Cortex of kidney (tissue), 1 donor: ENCODE measurements at places on chromosomes 1 and 21.

GRCh38 chr1:50048791-50049190, 25.0 kb upstream of the AGBL4 start:
- DNase-seq: no peak

DNA sequence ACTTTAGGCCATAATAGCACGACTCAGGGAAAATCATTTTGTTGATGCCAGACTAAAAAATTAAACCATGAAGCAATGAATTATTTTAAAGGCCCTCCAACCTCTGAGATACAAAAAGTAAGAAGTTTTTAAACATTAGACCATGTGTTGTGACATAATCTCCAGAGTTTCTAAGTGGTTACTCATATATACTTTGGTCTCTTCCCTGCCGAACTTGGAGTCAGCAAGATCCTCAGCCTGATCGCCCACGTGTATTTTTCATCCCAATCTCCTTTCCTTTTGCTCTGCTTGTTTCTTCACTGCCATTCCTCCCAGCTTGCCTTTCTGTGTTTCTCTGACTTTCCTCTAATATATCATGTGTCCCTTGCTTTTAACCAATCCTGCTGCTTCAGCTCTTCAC, 3.8 kb downstream of the ARV1 start:
- DNase-seq: no peak

- DNase-seq: no peak
Measured at GRCh38 chr1:158354255-158354654, 561 bp downstream of the CD1E start.

GRCh38 chr1:41416552-41417334, 55.5 kb downstream of the FOXO6 start:
- no peak for DNase-seq

DNA sequence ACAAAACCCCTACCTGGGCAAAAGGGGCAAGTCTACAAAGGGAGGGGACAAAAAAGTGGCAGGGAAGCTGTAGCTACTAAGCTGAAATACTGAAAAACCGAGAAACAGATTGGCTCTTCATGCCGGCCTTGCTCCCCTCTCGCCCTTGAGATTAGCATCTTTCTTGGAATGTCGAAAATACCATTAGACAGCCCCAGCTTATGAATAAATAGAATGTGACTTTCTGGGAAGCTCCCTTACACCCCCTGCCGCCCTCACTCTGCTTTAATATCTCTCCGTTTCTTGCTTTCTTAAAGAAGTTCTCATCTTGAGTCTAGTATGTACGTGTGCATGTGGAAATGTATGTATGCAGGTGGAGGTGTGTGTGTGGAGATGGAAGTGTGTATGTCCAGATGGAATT, 14.1 kb downstream of the TRAF3IP3 start:
- no peak for DNase-seq

DNA sequence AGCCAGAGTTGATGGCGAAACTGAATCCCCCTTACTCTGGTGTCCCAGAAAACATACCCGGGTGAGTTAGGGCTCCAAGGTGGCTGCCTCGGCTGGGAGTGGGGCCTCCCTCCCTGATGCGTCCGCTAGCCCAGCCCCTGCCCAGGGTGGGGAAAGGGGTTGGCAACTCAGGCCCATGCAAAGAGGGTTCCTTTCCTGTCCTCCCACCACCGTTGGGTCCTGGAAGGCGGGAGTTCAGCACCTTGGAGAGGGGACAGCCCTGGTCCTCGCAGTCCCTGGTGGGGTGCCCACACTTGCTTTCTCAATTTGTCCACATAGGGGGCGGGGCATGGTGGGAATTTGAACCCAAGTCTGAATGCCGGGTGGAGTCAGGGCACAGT, 6.1 kb downstream of the SRM start:
- no peak for DNase-seq

GRCh38 chr1:56289260-56289659, 290.1 kb downstream of the PLPP3 start:
- DNase-seq: no peak

DNA sequence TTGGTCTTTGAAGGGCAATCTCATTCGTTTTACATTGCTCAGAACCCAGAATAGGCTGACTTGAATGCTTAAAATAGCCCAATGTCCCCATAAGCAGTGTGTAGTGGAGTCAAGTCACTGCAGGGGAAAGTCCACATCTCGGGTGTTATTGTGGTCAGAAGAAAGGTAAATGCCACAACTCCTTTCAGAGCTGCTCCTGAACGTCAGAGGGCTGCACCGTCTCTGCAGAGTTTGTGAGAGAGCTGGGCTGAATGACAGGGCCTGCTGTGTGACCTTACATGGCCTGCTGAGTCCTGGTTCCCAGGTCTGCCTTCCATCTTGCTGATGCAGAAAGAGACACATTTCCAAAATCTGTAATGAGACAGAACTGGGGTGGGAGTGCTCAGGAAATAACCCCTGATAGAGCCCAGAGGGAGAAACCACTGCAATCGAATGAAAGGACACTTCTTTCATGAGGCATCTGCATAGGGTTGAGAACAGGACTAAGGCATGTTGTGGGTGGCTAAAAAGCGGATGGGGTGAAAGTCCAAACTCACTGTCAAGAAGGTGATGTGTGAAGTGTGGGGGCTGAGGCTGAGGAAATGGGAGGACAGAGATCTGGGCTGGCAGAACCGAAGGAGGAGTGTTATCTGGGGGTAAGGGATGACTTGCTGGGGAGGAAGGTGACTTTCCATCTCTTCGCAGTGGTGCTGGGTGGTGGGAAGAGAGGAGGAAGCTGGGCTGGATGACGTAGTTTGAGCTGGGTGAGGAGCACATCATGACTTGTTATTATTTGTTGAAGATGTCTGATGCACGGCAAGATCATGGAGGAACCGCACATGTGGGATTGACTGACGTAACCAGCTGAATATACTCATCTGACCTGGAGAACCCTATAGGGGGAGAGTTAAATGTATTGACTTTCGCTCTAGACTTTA, 33.7 kb downstream of the XCL2 start:
- no peak for DNase-seq

DNA sequence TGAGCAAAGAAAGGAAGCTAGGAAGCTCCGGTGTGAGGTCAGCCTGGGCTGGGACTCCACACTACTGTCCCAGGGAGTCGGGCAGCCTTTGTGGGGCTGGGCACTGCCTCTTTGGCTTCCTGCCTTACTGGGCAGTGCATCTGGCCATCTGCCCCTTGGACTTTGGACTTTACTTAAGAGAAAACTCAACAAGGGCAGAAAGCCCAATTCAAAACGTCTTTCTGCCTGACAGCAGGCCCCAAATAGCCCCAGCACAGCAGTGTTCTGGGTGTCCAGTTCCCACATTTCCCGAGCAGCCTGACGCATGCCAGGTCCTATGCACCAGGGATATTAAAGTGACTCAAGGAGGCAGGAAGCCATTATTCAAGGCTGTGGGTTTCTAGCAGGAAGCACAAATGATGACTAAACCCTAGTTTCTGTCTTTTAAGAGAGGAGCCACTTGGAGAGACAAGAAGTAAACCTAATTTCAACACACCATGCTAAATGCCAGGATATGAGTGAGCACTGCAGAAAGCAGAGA, 37.9 kb upstream of the EDEM3 start:
- DNase-seq: no peak

DNA sequence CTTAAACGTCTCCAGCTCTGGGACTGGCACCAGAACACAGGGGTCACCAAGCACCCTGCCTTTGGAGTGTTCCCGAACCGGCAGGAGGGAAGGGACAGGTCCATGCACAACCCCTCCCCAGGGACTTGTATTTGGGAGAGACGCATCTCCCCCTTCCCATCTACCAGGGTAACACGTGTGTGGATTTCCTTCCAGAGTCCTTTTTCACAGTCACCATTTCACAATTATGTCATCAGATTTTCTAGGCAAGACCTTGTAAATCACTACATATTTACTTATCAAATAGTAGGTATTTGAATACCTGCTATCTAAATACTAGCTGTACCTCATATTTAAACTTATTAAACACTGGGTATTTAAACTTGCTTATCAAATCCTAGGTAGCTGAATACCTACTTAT, 57.4 kb upstream of the AJAP1 start:
- DNase-seq: no peak

DNA sequence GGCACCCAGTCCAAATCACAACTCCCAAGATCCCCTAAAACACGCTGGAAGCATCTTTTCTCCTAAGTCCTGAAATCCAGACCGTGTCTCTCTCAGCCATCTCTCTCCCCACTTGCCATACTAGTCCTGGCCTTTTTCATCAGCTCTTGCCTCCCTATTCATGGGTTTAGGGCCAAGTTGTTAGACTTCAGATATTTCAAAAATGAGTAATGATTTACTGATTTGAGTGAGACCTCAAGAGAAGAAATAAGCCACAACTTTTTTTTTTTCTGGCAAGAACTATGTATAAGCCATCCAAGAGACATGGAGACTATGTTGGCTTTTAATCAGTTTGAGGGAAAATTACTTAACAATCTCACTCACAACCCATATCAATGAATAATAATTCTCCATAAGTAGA, 62.5 kb downstream of the TBX15 start:
- DNase-seq: no peak

- DNase-seq: no peak
Measured at GRCh38 chr1:152906023-152906565, 2.3 kb upstream of the IVL start.

DNA sequence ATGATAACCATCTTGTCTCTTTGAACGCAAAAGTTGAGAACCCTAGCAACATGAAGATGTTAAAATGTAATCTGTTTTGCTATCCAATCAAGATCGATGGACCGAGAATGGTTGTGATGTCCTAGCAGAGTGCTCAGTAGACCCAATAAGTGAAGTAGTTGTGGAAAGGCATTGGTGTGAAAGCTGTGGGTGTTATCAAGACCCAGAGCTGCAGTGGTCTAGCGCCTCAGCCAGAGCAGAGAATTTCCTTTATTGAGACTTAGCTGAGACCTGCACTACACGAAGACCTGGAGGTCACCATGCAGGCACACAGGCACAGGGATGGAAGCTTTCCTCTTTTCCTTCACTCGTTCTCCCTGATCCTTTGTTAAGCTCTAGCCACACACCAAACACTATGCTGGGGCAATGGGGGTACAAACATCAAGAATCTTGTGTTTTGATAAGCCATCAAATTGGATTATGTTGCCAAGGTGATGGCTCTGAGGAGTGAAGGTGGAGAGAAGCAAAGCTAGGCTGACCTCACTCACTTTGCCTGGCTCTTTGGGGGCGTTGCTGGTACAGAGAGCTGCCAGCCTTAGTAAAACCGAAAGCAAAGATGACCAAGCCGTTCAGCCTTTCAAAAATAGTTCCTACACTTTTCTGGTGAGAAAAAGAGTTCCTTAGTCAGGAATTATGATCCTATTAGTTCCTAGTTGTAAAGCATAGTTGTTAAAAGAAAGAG, 24.1 kb downstream of the METTL13 start:
- no peak for DNase-seq

DNA sequence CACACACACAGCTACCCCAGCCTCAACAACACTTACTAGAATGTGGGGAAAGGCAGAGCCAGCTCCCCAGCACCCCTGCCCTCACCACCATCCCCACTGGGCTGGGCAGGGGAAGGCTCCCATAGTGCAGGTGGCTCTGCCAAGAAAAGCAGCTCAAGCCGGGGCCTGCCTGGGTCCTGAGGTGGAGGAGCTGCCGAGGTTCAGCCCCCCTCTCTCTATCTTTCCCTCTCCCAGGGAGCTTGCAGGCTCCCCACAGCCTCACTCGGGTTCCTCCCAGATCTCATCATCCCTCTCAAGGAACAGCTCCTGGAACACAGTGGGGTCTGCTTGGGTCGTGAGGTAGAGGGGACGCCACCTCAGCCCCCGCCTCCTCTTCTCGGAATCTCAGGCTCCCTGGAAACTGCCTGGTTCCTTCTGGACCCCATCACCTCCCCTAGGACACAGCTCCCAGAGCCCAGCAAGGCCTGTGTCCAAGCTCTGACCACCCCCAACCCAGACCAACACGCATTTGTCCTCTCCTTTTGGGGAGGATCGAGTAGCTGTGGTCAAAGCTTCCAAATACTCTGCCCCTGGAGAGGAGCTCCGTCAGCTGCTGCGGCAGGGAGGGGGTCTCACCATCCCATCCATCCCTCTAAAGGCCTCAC, 704 bp downstream of the S100A16 start:
- DNase-seq: no peak

DNA sequence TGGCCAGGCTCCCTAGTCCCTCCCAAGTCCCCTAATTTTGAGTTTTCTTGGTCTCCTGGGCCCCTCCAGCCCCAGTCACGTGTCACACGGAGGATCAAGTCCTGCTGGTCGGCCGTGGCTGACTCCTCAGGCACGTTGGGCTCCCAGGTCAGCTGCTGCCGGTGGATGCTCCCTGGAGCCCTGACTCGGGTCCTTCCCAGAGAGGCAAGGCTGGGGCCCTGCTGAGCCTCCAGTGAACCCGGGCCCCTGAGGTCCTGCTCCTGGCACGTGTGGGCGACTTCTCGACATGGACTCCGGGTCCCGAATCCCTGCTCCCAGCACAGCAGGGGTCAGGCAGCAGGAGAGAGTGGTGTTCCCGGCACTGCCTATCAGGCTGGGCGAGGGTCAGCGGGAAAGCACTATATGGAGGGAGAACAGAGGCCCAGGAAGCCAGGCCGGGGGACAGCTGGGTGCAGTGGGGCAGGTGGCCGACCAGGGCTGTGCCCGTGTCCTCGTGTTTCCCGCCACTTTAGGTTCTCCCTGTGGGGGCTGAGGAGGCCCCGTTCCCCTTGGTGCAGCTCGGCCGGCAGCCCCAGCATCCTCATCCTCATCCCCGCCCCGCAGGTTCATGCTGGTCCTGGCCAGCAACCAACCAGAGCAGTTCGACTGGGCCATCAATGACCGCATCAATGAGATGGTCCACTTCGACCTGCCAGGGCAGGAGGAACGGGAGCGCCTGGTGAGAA, 13.2 kb downstream of the TMEM240 start:
- no peak for DNase-seq

- DNase-seq: no peak
Measured at GRCh38 chr1:18580047-18580446, 50.6 kb upstream of the PAX7 start.

DNA sequence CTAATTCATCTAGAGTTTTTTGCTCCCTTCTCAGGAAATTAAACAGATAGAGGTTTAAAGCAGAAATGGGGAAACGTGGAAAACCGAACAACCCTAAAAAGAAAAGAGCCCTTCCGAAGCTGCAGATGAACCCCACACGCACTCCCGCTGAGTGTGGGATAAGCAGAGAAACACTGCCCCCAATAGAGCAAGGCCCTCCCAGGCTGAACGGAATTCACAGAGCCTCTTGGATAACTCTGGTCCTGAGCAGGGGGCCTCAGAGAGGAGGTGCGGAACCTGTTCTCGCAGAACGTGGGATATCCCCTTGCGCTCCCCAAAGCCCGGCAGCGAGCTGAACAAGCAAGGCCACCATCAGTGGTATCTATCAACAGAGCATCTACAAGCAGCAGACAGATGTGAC, 44.9 kb downstream of the SSBP3 start:
- no peak for DNase-seq

- no peak for DNase-seq
Measured at GRCh38 chr1:35657851-35658250, 16.5 kb upstream of the PSMB2 start.

DNA sequence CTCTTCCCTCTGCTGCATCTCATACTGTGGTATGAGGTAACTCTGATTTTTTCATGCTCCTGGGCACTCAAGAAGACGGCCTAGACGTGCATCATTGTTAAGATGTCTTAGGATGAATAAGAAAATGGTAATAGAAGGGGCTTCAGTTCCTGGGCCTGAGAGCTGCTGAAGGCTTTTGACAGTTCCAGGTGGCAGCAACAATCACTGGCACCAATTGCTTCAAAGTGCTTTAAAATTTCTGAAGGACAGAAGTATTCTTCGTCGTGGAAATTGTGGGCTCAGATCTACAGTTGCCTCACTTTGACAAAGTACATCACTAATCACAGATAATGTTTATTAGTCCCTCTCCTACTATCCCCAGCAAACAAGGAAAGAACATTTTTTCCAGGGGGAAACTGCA, 536.6 kb upstream of the CAMK1G start:
- DNase-seq: no peak
